ENCODE measurements at places on chromosomes 3 and 15.

DNA sequence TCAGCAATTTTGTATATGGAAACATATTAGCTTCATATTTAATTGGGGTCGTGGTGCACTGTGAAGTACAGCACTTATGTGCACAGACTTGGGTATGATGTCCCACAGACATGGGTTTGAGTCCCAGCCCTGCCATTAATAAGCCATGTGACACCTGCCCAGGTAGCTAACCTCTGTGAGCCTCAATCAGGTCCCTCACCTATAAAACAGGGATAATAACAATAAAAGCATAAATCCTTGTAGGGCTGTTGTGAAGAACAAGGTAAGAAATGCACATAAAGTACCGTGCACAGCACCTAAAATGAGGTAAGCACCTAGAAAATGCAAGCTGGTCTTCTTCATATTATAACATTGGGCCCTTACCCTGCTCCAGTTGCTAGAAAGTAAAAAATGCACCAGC, 173.5 kb upstream of the WNT5A start:
- no peaks in the 10 kb centered on the region for H3K36me3 ChIP-seq
- no peak overlapping the region for H3K4me3 ChIP-seq

DNA sequence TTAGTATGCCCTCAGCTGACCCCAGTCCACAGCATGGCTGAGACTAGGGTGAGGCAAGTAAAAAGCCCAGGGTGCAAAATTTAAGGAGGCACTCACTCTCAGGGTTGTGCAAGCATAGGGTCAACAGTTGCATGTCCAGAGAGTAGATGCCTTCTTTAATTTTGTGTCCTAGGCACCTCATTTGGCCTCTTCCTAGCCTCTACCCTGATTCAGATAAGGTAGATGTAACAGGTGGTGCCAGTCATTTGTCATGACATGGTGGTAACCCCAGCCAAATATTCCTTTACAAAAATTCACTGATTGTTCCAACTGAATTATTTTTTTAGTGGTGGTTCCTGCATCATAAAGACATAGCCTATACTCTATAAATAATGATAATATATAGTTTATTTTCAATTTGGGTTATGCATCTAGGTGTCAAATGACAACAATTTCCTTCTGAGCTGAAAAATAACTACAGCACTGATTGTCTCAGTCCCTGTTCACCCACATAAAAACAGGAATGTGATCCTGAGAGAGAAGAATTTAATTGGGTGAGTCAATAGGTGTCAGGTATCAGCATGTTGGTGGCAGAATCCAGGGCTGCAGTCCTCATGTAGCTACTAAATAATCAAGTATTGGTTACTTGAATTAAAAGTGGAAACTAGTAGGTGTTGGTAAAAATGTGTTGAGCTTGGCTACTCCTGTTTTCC, 44.2 kb upstream of the TIPARP start:
- DNase-seq = peak; percentile 61
- H3K4me1 ChIP-seq = peaks cover 26% of the 10 kb centered on the region
- H3K4me3 ChIP-seq = no peak overlapping the region
- no peak overlapping the region for H3K27ac ChIP-seq

GRCh38 chr3:165797551-165797950, 39.7 kb downstream of the BCHE start:
- no peaks in the 10 kb centered on the region for H3K4me1 ChIP-seq
- H3K27ac ChIP-seq = no peak overlapping the region
- no peaks in the 10 kb centered on the region for H3K27me3 ChIP-seq
- DNase-seq = no peak
- H3K4me3 ChIP-seq = no peak overlapping the region

DNA sequence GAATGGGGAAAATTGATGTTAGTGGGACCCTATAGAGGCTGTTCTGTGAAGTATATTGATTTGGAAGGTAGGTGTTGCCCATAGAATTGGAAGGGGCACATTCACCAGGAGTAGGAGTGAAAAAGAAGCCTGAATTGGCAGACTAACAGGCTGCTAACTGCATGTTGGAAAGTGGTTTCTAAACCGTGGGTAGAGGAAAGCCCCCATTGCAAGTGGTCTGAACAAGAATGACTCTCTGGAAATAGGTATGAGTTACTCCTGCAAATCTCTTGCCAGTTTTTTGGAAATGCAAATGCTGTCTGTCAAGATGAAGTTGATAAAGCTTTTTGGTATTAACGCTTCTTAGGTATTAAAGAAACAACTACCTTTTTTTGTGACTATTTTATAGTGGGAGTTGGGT, 3.5 kb downstream of the UBE2E1 start:
- no peak for DNase-seq
- peak overlapping the region; percentile 77 for H3K4me3 ChIP-seq
- H3K27ac ChIP-seq = no peak overlapping the region
- 0 out of 2 replicates have a peak, but pooled peaks cover 3% of the 10 kb centered on the region for H3K36me3 ChIP-seq

DNA sequence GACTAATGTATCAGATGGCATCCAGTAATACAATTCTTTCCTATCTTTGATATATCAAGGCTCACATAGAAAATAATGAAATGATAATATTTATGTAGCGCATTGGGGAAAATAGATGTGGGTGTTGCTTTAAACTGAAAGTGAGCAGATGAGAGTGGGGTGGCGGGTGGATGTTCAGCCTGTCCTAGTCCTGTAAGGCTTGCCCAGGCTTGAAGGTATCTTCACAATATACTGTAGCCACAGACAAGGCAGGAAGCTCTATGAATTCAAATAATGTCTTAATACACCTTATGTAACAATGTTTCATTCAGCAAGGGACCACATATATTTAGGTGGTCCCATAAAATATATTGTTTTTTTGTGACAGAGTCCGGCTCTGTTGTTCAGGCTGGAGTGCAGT, 334.9 kb upstream of the NAALADL2 start:
- DNase-seq = no peak
- no peaks in the 10 kb centered on the region for H3K4me1 ChIP-seq
- no peaks in the 10 kb centered on the region for H3K27me3 ChIP-seq
- no peak overlapping the region for H3K4me3 ChIP-seq
- no peaks in the 10 kb centered on the region for H3K36me3 ChIP-seq
- H3K27ac ChIP-seq = no peak overlapping the region

DNA sequence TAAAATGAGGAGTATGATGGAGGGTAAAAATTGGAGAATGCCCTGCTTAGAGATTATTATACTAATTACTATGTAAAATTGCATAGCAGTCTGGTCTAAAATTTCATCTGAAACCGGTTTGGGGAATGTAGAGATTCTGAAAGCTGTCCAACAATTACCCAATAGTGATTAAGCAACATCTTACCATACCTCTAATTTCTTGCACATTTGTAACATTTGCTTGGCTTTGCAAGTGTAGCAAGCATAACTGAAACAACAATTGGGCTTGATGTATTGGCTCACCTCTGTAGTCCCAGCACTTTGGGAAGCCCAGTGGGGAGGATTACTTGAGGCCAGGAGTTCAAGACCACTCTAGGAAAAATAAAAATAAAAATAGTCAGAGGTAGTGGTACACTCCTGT, 17.4 kb downstream of the AADACL2 start:
- H3K36me3 ChIP-seq = no peaks in the 10 kb centered on the region
- no peaks in the 10 kb centered on the region for H3K27me3 ChIP-seq
- H3K4me1 ChIP-seq = no peaks in the 10 kb centered on the region
- no peak for DNase-seq

- H3K4me3 ChIP-seq = no peak overlapping the region
- H3K27ac ChIP-seq = no peak overlapping the region
- peak; percentile 35 for DNase-seq
- H3K36me3 ChIP-seq = no peaks in the 10 kb centered on the region
- no peaks in the 10 kb centered on the region for H3K4me1 ChIP-seq
Measured at GRCh38 chr15:65248511-65249255, 37.4 kb upstream of the CILP start.

DNA sequence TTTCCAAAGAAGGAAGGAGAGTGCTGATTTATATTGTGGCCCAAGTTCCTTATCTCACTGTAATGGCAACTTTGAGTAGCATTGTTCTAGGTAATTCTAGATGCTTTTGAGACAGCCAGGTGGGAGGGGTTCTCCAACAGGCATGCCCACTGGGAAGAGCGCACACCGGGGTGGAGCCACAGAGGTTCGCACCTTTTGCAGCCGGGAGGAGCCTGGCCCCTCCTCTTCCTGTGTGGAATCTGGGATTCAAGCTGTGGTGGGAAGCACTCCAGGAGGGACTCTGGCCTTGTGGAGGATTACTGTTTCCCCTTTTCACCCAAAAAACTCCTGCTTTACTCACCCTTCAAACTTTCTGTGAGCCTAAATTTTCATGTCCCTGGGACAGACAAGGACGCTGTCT, 53.1 kb downstream of the CFAP20DC start:
- peak; percentile 12 for DNase-seq
- H3K4me3 ChIP-seq = no peak overlapping the region
- no peak overlapping the region for H3K27ac ChIP-seq
- H3K27me3 ChIP-seq = no peaks in the 10 kb centered on the region
- H3K4me1 ChIP-seq = no peaks in the 10 kb centered on the region

- no peaks in the 10 kb centered on the region for H3K27me3 ChIP-seq
- H3K4me1 ChIP-seq = no peaks in the 10 kb centered on the region
- no peaks in the 10 kb centered on the region for H3K36me3 ChIP-seq
- no peak for DNase-seq
Measured at GRCh38 chr3:181279239-181279565, 289.7 kb upstream of the DNAJC19 start.

DNA sequence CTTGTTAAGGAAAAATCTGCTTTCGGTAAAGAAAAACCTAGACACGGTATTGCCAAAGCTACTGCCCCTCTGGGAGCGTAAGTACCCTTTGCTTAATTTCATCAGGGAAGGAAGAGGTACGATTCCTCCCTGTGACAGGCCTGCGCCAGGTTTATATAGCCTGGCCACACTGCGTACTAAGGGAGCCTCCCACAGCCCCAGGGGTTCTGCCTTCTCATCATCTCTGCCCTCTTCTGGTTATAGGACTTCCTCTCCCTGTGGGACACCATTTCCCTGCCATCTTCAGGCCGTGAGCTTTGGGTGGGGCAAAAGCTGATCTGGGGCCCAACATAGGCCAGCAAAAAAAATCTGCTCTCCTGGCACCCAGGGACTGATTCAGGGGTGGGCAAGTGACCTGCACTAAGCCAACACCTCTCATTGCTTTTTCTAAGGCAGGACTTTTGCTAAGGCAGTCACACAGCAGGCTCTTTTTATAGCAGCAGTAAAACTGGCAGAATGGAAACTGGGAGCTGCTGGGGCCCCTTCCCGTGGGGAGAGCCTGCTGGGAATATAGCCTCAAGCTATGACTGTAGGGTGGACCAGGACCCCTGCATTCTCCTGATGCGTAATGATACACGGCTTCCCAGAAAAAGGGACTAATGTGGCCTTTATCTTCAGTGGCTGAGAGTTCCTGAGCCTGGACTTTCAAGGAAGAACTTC, 76.2 kb downstream of the PRICKLE2 start:
- DNase-seq = no peak
- H3K4me1 ChIP-seq = no peaks in the 10 kb centered on the region
- H3K27me3 ChIP-seq = no peaks in the 10 kb centered on the region
- H3K4me3 ChIP-seq = no peak overlapping the region
- H3K27ac ChIP-seq = peak overlapping the region; percentile 32
- H3K36me3 ChIP-seq = no peaks in the 10 kb centered on the region

DNA sequence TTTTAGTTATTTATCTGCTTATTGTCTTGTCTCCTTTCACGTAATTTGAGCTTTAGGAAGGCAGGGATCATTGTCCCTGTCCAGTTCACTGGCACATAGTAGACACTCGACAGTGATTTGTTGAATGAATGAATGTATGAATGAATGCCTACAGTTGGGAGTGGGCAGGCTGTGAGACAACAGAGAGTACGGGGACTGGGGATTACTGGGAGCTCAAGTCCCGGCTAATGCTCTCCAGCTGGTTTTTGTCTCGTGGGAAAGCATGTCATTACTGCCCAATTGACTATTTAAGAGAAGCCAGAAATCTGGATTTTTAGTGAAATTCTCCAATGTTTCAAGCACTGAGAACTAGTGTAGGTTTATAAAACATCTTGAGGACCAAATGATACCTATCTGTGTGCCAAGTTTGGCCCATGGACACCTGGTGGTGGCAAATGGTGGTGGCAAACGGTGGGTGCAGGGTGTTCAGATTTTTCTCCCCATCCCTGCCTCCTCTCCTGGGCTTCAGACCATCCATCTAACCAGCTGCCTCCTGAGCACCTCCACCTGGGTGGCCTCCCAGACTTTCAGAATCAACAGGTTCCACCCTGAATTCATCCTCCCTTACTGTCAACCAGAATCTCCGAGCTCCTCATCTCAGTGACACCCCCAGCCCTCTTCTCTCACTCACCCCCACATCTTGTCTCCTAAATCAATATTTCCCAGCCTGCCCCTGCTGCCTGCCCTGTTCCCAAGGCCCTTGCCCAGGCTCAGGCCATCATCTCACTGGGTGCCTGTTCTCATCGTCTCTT, 36.2 kb upstream of the TRH start:
- H3K27ac ChIP-seq = no peak overlapping the region
- H3K36me3 ChIP-seq = no peaks in the 10 kb centered on the region
- H3K4me1 ChIP-seq = 0 out of 2 replicates have a peak, but pooled peaks cover 9% of the 10 kb centered on the region

GRCh38 chr15:46502667-46503066, 867.8 kb downstream of the SQOR start:
- DNase-seq = peak; percentile 38
- no peak overlapping the region for H3K27ac ChIP-seq
- no peaks in the 10 kb centered on the region for H3K36me3 ChIP-seq
- H3K27me3 ChIP-seq = no peaks in the 10 kb centered on the region

GRCh38 chr3:8456412-8456811, 45.2 kb upstream of the LMCD1 start:
- no peaks in the 10 kb centered on the region for H3K36me3 ChIP-seq
- DNase-seq = no peak
- no peak overlapping the region for H3K4me3 ChIP-seq
- no peaks in the 10 kb centered on the region for H3K27me3 ChIP-seq
- H3K27ac ChIP-seq = no peak overlapping the region

DNA sequence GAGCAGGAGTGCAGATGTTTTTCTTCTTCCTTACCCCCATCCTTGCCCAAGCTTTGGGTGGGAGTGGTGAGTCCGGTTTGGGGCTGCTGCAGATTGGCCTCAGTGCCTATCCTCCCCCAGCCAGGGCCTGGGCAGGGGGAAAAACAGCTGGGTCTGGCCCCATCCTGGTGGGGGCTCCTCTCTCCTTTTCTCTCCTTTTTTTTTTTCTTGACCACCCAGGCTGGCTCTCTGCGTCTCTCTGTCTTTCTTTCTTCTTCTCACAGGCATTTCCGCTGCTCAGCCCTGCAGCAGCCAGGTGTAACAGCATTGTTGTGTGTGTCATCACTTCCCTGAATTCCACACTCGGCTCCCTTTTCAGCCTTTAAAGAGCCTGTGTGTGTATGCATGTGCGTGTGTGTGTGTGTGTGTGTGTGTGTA, 2.0 kb downstream of the FOXL2NB start:
- H3K4me3 ChIP-seq = peak overlapping the region; percentile 73
- no peaks in the 10 kb centered on the region for H3K36me3 ChIP-seq
- peaks cover 29% of the 10 kb centered on the region for H3K4me1 ChIP-seq

Measured in GM23338 (cell line).